ENCODE measurements at places on chromosomes 4 and X.

- DNase-seq = no peak
Observed at GRCh38 chr4:37244583-37245390, at the start of gene NWD2. TSS of gene NWD2 (plus strand) at chr4:37244743. CDS start at chr4:37245068, 325 bp downstream.

- no peak for DNase-seq
Observed at GRCh38 chrX:96713303-96713702, 28.7 kb downstream of the DIAPH2 start.

GRCh38 chr4:150354214-150354796 lies 227.6 kb upstream of the MAB21L2 start:
- no peak for DNase-seq

GRCh38 chrX:35625714-35626113 lies 172.4 kb upstream of the MAGEB16 start:
- no peak for DNase-seq

DNA sequence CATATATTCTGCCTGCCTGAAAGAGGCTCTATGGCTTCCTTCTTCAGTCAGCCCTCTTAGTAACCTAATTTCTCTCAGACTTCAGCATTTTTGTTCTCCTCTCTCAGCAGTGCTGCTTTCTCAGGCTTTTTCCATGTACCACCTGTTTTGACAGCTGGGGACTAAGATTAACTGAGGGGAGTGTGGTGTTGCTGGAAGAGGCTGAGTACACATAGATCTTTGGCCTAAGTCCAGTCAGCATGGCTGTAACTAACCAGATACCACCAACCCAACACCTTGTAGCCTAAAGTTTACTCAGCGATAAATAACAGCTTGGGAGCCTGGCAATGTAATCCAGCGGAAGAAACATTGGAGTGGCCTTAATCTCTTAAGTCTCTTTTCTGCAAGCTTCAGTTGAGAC lies 85.5 kb downstream of the RTL3 start:
- DNase-seq = no peak

- no peak for DNase-seq
Observed at GRCh38 chr4:1715002-1715758, 3.1 kb upstream of the SLBP start.

DNA sequence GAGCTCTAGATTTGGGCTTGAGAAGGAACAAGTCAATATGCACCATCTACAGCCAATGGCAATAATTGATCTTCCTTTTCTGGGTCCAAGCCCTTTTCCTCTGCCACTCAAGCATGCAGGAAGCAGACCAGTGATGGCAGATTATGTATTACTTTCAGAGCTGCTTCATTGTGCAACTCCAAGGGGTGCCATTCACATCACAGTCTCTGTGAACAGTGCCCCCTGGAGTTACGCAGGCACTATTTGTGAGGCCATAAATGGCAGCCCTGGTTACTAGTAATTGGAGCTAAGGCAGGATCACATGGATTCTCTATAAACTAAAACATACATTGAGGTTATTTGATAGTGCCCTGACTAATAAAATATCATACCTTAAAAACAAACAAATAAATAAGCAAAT lies 313.4 kb upstream of the SLC7A11 start:
- no peak for DNase-seq

- no peak for DNase-seq
Observed at GRCh38 chr4:107449611-107450369, 270.2 kb downstream of the PAPSS1 start.

GRCh38 chr4:53531585-53532224 lies 59.6 kb downstream of the LNX1 start:
- DNase-seq = no peak

DNA sequence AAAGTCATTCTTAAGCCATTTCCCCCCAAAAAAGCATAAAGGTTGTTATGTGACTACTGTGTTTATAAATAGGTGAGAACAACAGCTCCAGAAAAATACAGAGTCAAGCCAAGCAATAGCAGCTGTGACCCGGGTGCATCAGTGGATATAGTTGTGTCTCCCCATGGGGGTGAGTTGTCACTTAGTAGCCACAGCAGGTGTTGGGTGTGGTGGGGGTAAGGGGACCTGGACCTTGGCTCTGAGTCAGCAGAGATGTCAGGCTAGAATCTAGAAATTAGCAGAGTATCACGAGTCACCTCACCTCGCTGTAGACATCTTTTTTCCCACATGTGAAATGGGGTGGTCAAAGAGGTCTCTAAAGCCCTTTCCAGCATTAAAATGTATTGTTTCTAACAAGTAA lies 42.4 kb downstream of the MOSPD2 start:
- no peak for DNase-seq

GRCh38 chrX:95675011-95675410 lies 1009.6 kb upstream of the DIAPH2 start:
- DNase-seq = no peak

DNA sequence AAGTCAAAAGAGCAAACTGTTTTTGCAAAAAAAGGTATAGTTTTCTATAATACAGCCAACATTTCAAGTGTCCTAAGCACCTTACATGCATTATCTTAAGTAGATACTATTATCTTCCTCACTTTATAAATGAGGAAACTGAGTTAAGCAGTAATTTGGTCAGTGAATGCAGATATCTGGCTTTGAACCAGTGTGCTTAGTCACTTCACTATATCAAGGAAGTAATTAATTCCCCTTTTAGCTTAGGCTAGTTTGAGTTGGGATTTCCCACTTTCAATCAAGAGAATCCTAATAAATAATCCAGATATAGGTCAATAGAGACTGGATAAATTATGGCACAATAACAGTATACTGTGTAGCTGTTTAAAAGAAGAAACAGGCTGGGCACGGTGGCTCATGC lies 14.8 kb downstream of the SPINK2 start:
- no peak for DNase-seq
